NCI-H146 (cell line): ENCODE measurements at places on chromosomes 4 and X.

DNA sequence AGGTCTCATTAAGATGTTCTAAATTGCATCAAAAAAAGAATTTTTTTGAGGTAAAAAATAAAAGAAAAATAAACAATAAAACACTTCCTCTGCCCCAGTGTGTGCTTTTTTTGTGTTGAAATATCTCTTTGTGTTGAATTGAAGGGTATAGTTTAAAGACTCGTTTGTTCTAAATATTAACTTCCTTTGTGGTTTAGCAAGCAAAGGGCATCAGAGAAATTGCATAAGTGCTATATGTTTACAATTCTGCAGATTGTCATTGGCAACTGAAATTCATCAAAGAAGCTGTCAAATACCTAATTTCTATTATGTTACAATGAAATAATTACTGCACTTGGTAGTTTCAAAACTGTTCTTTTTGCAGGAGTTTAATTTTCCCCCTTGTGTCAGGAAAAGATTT is 260.5 kb downstream of the DKK2 start:
- DNase-seq: no peak

DNA sequence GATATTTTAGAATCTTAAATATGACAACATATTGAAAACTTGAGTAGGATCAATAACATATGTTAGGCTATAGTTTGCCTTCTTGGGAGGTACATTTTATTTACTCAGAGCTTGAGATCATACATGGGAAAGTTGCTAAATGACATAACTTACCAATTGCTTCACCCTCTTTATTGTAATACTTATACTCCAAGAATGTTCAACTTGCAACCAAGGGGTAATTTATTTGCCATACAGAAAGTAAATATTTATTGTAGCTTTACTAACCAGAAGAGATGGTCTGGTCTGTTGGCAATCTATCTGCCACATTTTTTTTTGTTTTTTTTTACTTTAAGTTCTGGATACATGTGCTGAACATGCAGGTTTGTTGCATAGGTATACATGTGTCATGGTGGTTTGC is 426.6 kb downstream of the ARHGAP24 start:
- DNase-seq: no peak

- DNase-seq: no peak
Measured at GRCh38 chrX:27996132-27996531, 14.9 kb upstream of the DCAF8L1 start.

DNA sequence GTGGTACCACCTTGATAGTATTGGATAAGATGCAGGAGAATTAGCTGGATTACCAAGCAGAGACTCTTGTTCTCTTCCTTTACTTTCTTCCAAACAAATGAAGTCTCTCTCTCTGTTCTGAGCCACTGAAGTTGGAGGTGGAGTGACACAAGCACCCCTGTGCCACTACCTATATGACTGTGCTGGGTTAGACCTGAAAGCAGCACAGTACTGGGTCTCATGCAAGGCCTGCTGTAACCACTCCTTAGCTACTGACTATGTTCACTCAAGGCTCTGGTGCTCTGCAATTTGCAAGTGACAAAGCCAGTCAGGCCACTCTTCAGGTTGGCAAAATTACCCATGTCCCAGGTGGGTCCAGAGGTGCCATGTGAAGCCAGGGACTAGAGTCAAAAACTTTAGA is 389.6 kb upstream of the MAOA start:
- no peak for DNase-seq

GRCh38 chr4:183248201-183248600 is 71.9 kb downstream of the CLDN22 start:
- DNase-seq: no peak
